ENCODE measurements at places on chromosomes 5 and 9.

DNA sequence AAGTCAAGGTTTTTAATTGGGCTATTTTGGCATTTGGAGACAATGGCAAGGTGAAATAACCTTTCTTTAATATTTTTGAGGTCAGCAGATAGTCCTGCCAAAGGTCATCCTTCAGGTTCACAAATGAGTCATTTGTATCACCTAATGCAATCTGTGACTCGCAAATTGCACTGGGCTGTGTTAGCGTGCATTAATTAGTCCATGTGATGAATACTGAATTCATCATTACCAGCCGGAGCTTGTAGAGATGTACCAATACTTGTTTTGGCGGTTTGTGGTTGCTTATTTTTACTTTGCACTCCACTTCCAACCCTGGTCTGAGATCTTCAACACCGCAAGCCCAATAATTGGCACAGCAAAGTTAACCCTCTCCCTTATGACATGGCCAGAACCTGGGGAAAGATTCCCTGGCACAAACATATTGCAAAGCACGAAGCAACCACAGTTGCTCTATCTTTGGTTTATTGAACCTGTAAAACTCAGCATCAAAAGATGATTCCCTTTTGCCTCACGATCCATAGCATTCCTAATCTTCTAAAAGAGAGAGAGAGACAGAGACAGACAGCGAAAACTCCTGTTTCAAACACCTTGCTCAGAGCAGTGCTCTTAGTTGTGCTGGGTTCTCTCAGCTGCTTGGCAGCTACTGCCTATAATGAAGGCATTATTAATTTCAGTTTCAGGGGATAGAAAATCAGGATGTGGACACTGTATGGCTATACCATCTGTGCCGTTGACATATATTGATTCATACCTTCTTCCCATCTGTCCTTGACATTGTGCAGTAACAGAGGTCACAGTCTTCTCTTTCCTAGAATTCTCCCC is 178.1 kb downstream of the EBF1 start:
- DNase-seq = no peak

GRCh38 chr5:83839256-83839655 is 118.6 kb upstream of the HAPLN1 start:
- no peak for DNase-seq

GRCh38 chr9:92422611-92423338 is 1.5 kb downstream of the OMD start:
- no peak for DNase-seq

DNA sequence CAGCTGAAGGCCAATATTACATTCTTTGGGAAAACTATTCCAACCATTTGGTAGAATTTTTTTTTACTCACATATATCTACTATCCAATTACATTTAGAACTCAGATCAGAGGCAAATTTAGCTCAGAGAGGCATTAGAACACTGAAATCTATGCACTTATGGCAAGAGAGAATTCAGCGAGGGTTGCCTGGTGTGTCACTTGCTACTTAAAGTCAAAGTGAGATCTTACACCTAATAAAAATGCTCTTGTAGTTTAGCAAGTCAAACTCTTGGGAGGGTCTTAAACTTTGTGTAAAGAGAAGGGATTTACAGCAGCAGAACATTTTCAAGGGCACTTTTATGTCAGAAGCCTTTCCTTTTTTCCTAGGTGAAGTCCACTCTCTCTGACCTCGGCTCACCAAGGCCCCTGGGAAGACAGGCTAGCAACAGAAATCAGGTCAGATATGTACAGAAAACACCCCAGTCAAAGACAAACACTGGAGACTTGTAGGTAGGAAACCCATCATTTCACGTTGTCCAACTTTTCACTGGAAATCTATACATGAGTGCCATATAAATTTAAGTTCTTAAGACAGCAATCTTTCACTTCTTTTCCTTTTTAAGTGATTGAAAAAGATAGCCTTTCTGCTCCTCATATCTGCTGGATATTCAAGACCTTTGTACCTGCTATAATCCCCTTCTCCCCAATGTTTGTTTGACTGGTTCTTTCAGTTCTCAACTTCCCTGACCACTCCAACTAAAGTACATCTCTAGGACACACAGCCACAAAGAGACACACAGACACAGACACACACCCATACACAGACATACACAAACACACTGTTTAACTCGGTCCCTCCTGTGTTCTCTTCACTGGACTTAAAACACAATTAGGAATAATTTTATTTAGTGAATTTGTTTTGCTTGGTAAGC is 635.8 kb downstream of the PDE4D start:
- no peak for DNase-seq

DNA sequence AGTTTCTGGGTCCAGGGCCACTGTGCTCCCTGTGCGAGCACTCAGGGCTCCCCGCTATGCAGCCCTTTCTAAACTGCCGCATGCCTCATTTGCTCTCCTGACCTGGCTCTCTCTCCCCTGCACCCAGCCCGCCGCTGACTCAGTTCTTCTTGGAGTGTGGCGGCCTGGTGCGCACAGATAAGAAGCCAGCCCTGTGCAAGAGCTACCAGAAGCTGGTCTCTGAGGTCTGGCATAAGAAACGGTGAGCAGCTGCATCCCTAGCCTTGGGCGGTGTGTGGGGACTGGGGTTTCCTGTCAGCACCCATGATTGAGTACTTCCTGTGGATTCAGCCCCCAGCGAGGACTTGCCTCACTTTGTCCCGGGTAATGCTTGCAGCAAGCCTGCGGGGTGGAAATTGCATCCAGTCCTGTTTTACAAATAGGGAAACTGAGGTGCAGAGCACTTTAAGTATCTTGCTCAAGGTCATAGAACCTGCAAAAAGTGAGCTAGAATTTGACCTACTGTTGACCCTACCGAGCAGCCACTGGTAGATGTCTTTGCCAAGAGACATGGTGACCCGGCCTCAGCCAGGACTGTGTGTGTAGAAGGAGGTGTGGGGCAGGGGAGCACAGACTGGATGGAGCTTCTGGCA is 27.9 kb downstream of the USP20 start:
- DNase-seq = no peak

GRCh38 chr5:43432486-43433375 is 20.5 kb upstream of the CCL28 start:
- DNase-seq = no peak

- DNase-seq = no peak
These were observed 150.3 kb downstream of the FBXL7 start for GRCh38 chr5:15650266-15650665.

DNA sequence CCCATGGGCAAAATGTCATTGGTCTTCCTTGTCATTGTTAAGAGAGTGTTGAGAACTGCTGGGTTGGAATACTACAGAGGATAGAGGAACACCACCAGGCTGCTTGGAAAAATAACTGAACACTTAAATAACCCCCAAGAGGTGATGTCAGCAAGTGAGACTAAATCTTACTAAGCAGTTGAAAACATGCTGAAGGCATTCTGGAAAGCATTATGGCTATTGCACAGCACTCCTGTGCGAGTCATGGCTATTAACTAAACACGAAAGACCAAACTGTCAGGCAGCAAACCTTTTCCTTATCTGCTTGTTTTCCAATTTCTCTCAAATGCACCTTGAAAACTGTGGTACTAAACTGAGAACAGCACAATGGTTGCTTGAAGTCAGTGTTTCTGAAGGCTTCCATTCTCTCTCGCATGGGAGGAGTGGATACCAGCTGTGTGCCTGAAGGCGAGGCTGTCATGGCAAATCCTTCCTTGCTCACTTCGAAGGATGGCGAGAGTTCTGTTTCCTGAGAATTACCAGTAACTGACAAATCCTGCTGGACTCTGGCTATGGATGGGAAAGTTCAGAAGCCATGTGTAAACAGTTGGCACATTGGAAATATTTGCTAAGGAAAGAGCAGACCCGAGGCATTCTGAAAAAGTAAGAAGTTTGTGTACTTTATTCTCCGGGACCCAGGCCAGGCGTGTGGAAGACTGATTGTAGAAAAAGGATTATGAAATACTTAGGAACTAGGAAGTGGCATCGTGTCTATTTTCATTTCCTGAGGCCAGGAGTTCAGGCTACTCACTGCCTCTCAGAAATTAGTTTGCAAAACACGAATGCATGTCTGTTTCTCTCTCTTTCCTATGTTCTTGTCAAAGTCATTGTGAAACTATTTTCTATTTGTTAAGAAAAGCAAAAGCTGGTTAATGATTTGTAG is 182.1 kb downstream of the DMRT2 start:
- no peak for DNase-seq

DNA sequence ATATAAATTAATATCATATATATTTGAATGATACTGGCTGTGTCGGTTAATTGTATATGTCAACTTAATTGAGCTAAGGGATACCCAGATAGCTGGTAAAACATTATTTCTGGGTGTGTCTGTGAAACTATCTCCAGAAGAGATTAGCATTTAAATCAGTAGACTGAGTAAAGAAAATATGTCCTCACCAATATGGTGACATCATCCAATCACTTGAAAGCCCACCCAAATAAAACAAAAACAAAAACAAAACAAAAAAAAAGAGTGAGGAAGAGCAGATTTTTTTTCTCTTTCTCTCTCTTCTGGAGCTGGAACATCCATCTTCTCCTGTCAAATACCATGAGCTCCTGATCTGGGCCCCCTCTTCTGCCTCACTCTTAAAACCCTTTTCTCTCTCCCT is 15.7 kb upstream of the CCDC152 start:
- DNase-seq = no peak

- no peak for DNase-seq
These were observed 320.3 kb downstream of the ACTL7B start for GRCh38 chr9:108535526-108535925.

DNA sequence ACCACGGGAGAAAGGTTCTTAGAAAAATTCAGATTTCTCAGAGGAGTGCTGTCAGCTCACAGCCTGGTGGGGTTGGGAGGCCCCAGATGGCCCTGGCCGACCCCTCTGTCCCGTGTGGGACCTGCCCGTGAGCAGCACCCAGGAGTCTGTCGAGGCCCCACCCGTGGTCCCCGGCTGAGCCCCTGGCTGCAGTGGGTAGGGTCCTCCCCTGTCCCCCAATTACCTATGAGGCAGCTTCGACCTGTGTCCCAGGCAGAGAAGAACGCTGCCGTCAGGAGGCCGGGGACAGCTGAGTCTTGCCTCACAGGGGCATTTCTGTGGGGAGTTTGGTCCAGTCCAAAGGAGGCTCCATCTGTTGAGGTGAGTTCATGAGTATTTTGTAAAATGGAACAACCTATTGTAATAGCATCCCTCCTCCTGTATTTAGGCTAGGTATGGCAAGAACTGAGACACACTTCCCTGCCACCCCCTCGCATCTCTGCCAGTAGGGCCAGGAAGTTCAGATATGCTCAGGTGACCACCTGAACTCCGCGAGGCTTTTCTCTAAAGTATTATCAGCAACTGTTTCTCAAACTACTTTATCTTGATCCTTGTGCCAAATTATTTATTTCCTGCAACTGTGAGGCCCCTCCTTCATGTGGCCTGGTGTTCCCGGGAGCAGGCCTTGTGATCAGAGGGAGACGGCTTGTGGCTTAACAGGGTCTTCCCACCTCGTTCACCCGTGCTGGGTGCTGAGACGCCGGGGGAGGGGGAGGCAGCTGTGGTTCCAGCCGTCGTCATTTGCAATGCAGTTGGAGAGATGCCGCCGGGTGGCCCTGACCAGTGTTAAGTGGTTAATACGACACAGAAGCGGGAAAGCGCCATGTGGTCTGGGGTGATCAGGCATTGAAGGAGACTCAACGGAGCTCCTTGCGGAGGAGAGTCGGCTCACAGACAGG is 1.7 kb downstream of the AHRR start:
- no peak for DNase-seq

GRCh38 chr5:147669169-147669869 is 113.2 kb downstream of the JAKMIP2 start:
- no peak for DNase-seq

DNA sequence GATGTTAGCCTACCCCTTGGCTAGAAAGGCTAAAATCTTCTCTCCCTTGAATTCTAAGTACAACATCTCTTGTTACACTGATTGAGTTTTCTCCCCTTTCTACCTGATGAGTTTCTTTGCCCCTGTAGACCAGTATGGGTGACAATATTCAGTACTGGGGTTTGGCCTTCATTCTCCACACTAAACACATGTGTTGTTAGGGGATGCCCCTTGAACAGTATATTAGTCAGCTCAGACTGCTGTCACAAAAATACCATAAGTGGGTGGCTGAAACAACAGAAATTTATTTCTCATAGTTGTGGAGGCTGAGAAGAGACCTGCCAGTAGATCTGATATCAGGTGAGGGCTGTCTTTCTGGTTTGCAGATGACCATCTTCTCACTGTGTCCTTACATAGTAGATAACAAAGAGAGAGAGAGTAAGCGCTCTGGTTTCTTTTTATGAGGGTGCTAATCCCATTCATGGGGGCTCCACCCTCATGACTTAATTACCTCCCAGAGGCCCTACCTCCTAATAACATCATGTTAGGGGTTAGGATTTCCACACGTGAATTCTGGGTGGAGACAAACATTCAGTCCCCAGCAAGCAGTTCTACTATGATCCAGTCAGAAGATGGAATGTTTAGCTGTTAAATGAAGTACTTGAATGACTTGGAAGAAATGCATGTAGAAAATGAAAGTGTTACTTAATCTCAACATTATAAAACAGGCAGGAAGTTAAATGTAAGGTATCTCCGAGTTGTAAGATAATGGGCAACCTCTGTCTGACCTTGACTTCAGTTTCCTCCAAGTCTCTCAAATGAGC is 17.5 kb downstream of the VLDLR start:
- no peak for DNase-seq

- DNase-seq = no peak
These were observed 76.4 kb downstream of the KCNT1 start for GRCh38 chr9:135778421-135778820.

DNA sequence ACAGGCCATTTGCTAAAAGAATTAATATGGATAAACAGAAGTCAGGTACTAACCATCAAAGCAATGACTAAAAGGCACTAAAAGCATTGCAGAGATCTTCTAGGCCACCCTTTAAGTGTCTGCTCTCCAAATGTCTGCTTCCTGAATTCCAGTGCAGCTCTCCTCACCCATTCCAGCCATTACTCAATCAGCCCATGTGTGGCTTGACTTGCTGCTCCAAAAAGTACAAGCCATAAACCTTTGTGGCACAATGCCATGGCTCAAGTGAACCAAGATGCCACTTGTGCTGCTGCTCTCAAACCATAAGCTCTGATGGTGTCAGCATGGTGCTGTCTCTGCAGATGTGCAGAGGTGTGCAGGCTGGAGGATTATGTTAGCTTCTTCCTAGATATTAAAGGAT is 290.2 kb upstream of the POU5F2 start:
- no peak for DNase-seq

DNA sequence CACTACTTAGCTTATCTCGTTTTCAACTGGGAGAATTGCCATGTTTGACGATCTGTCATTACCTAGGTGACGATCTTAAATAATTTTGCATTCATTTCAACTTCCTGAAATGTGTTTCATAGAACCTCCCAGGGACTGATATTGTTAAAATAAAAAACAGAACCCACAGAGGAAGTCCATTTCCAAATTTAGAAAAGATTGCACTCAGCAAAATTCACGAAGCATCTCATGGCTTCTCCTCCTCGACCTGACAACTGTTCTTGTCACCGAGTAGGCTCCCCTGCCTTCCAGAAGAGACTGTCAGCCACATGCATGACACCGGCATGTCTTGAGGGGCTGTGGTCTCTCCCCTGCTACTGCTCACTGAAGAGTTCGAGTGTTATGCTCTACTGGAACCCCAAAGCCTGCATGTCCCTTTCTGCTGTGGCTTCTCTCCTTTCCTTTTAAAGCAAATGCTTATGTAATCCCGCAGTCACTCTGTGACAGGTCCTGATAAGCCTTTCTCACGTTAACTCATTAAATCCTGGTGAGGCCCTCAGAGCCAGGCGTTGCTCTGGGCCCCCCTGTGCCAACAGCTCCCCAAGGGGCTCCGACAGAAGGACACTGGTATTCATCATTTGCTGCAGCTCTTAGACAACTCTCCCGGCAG is 26.8 kb upstream of the ANKRD33B start:
- DNase-seq = no peak

All from progenitor cell of endocrine pancreas (in vitro differentiated cells).